ENCODE measurements at places on chromosomes 11 and 22.
A peak's percentile ranks its signal among the peaks of the same experiment; 100 is the strongest.

DNA sequence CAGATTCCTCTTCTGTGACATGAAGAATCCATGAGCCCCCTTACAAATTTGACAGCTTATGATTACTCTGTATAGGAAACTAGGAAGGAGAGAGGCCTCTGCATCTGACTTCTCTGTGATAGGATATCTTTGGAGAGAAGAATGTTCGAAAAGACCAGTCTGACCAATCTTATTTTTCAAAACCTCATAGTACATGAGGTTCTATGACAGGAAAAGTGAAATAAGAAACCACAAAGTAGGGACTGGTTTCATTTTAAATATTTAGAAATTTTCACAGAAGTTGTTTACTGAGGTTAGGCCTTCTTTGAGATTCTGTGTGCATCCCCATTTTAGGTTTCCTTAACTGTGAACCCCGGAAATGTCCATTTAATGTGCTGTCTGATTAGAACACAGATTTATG is 2.1 kb upstream of the OR4X1 start:
- no peak for DNase-seq

DNA sequence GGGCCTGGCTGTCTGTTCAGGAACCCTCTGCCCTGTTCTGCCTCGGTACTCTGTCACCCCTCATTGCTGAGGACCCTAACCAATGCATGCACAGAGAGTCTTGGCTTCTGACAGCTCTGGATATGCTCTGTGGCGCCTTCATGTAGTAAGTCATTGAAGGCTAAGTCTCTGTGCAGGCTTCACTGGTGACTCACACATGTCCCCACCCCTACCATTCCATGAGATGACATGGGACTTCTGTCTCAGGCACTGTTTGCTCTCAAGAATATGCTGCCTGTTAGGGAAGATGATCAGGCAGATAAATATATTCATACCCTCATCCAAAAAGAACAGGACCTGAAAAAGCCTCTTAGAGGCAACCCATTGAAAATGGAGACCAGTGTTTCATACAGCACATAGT is 43.6 kb upstream of the HORMAD2 start:
- no peak for DNase-seq

GRCh38 chr22:37750596-37751162 is 53.8 kb downstream of the TRIOBP start:
- DNase-seq = no peak

DNA sequence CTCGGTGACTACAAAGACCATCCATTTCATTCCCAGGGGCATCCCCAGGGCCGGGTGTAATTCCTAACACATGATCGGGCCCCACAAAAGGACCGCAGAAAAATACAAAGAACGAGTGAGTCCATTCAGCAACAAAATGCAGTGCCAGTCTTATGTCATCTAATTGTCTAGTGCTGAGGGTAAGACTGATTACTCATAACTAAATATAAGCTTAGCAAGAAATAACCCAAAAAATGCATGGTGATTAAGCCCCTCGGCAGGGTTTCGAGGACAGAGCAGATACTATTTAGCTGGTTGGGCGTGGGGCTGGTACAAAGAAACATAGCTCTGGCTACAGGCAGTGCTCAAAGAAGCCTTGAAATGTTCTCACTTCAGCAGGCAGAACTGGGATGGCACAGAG is 1078.9 kb downstream of the OPCML start:
- no peak for DNase-seq

DNA sequence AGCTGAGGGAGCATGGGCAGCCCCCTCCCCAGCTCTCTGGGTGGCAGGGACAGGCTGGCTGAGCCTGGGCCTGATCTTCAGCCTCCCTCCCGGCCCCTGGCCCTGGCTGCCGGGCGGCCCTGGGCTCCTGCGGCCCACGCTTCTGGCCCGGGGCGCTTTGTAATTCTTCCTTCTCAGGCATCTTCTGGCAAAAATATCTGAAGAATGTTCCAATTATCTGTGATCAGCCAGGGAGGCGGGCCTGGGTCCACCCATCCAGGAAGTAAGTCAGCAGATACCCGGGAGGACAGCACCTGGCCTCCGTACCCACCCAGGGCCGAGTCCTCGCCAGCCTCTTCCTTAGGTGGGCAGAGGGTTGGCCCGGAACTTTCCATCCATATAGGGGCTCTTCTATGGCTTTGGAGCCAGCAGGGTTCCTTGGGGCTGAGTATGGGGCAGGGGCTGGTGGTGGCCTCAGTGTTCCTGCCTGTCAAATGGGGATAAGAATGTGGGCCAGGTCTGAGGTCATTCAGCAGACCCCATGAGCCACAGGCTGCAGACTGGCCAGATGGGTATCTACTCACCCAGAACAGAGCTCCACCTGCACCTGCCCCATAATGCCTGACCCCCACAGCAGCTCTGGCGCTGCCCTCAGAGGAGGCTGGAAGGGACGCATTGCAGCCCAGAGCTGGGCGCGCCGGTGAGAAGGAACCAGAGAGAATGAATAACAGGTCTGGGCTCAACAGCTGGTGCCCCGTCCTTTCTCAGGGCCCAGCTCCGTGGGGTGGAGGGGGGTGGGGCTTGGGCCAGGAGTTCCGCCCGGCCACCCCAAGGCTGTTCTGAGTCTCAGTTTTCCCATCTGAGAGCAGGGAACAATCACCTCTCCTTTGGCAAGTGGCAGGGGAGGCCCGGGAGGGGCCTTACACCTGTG is 16.2 kb downstream of the WNT7B start:
- DNase-seq = no peak

DNA sequence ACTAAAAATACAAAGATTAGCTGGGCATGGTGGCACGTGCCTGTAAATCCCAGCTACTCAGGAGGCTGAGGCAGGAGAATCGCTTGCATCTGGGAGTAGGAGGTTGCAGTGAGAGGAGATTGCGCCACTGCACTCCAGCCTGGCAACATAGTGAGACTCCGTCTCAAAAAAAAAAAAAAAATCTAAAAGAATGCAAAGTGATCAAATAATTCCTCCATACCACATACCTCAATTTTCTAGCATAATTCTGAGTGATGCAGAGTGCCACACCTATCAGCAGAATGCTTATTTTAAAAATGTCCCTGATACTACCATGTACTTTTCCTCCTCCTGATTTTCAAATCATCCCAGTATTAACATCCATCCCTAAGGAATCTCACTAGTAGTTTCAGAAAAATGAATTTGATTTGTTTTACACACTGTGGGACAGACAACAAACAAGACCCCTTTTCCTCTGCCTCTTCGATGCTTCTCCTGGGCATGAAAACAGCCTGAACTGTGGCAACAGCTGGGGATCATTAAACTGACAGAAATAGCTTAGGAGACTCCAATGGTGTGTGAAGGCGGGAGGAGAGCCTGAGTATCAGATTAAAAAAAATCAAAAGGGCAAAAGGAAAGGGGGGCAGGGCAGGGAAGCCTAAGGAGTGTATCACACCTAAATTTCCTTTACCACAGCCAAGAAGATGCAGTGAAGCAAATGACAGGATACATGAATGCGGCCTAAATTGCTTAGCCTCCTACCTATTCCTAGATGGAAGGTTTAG is 114.7 kb downstream of the SGSM3 start:
- no peak for DNase-seq

- DNase-seq = no peak
These were observed 81.7 kb upstream of the NECTIN1 start for GRCh38 chr11:119810478-119811232.

DNA sequence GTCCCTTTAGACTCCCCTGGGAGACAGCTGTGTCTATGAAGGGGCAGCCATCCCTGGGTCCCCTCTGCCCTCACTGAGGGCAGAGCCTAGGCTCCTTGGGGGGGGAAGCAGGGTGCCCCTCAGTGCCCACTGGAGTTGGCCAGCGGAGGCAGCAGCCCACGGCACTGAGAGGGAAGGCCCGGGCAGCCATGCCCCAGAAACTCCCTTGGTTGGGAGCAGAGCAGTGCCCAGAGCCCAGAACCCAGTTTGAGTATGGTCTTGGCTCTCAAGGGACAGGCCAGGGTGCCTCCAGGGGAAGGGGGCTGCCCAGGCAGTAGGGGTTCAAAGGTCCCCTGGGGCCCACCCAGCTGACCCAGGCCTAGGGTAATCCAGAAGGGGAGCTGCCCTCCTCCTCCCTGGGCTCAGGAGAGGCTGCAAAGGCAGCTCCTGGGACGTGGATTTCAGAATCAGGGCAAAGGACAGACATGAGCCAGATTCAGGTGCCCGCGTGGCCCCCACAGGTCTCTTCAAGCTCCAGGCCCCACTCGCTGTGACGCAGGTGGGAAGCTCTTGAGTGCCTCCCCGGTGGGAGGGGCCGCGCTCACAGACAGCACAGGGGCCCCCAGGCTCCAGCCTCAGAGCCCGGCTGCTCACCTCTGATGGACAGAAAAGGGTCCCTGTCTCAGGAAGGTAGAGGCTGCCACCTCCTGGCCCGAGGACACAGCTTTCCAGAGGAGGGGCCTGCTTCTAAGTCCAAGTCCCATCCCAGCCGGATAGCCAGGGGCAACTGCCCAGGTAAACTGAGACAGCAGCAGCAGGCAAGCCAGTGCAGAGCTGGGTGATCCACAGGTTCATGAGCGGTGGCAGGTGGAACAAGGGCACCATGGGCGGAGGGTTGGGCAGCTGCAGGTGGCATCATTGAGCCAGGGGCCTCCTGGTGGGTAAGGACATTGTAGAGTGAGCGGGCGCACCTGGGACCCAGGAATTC is 2.6 kb downstream of the C11orf21 start:
- no peak for DNase-seq

DNA sequence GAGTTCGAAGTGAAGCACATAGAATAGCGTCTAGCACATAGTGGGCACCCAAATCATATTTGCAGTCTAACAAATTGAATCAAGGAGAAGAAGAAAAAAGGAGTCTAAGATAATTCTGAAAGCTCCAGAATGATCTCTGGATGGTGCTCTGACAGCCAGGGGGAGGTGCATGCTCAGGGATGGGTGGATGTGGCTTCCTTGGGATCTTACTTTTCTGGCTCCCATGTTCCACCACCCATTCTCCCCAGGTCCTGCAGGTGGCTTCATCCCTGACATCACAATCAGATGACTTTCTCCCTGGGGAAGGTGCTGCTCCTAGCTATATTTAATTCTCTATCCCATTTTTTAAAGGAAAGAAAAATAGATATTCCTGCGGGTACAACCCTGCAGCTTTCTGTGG is 381.9 kb downstream of the CADM1 start:
- DNase-seq = no peak

GRCh38 chr11:65410936-65411680 is 11.5 kb upstream of the NEAT1 start:
- DNase-seq = no peak

- no peak for DNase-seq
These were observed 65.1 kb downstream of the GRK3 start for GRCh38 chr22:25629613-25630012.

DNA sequence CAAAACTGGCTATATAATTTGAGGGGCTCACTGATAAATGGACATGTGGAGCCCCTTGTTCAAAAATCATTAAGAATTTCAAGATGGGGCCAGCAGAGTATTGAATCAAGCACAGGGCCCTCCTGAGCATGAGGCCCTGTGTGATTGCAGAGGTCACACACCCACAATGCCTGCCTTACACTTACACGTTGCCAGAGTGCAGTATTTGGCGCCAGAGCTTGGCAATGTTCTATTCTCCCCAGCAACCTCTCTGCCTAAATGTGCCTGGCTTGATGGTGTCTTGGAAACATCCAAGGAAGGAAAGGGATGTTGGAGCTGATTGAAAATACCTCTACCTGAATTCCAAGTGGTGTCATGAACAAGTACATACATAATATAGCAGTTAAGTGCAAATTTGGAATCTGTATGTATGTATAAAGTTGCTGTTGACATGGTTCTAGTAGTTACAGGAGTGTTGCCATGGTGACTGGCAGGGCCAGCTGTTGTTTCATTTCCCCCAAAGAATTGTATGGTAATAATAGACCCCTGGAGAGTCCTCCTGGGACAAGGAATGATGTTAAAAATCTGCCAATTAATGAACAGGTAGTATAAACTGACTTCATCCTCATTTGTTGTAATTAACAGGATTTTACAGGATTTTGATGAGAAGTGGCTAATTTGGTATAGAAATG is 205.7 kb upstream of the NAV2 start:
- no peak for DNase-seq

GRCh38 chr11:112163875-112164685 is at the start of gene IL18:
Gene IL18, minus strand, starts transcription at chr11:112164094. Its CDS starts 9,041 bp downstream, at chr11:112155053.
- DNase-seq = no peak

DNA sequence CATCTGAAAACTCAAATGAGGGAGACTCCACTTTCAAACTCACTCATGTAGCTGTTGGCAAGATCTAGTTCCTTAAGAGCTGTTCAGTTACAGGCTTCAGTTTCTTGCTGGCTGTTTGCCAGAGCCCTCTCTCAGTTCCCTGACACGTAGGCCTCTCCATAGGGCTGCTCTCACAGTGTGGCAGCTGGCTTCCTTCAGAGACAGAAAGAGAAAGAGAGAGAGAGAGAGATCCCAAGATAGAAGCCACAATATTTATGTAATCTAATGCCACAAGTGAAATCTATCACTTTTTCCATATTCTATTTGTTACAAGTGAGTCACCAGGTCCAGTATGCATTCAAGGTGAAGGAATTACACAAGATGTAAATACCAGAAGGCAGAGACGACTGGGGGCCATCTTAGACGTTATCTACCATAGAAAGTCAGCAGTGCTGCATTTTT is 168.8 kb downstream of the RCN1 start:
- DNase-seq = peak; percentile 36

- no peak for DNase-seq
These were observed 11.2 kb downstream of the CD82 start for GRCh38 chr11:44576656-44577055.

DNA sequence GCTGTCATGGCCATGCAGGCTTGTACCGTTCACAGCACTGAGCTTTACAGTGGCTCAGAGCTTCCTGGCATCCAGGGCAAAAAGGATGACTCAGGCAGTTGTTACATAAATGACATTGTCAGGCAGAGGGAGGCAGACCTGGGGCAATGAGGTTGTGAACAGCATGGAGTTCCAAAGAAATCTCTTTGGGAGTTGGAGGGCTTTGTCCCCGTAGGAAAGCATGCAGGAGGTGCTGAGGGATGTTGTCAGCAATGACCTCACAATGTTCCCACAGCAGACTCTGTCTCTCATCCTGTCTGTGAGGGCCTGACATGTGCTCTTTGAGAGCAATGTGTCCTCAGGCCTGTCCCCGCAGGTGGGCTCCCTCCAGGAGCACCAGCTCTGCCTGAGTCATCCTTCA is 25.9 kb upstream of the PDE2A start:
- no peak for DNase-seq

GRCh38 chr11:64954201-64954600 is 17.7 kb downstream of the MAJIN start:
- no peak for DNase-seq

GRCh38 chr11:115167456-115167855 is 336.8 kb downstream of the CADM1 start:
- DNase-seq = no peak

GRCh38 chr22:38461057-38461413 is 6.0 kb upstream of the KCNJ4 start:
- DNase-seq = no peak
